ENCODE measurements at places on chromosomes 13 and 19.

GRCh38 chr19:29813642-29814041 is 1.9 kb downstream of the CCNE1 start:
- DNase-seq, result no peak

DNA sequence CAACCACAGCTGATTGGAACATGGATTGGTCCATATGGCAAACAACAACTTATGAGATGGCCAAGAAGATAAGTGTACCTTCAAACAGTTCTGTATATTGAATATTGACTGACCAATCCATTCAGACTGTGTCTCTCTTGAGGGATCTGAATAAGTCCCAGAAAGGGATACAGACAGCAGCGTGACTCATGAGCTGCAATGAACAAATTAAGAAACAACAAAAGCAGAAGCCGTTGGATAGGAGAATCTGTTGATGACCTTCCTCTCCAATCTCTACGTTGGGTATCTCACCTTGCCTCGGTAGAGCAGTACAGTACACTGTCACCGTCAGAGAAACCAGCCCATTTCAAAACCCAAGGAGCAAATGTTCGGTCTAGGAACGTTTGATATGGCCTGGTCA is 21.3 kb downstream of the MBD3L2B start:
- DNase-seq, result no peak

GRCh38 chr19:42109896-42110295 is 22.4 kb downstream of the POU2F2 start:
- no peak for DNase-seq

DNA sequence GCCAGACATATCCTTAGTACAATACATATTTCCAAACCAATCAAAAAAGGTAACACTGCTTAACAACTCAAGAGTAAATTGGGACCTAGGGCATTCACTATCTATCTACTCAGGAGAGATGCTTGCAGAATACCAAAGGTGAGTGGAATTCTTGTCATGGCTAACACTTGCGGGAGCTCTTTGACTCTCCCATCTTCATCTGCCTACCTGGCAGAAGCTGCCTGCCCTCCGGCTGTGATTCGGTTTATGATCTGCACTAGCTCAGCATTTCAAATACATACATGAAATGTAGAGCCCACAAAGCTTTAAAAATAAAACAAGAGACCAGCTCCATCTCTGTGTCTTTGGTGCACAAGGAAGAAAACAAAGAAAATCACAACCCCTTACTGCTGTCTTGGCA is 127.3 kb downstream of the STARD13 start:
- DNase-seq, result no peak

DNA sequence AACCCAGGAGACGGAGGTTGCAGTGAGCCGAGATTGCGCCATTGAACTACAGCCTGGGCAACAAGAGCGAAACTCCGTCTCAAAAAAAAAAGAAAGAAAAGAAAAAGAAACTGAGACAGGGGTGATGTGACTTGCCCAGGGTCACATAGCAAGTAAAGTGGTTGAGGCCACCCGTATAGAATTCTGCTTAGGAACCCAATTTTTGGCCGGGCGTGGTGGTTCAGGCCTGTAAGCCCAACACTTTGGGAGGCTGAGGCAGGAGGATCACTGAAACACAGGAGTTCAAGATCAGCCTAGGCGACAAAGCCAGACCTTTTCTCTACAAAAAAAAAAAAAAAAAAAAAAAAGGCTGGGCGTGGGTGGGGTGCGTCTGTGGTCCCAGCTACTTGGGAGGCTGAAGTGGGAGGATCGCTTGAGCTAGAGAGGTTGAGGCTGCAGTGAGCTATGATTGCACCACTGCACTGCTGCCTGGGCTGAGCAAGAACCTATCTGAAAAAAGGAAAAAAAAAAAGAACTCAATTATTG is 1.3 kb downstream of the SNRPA start:
- DNase-seq, result no peak

DNA sequence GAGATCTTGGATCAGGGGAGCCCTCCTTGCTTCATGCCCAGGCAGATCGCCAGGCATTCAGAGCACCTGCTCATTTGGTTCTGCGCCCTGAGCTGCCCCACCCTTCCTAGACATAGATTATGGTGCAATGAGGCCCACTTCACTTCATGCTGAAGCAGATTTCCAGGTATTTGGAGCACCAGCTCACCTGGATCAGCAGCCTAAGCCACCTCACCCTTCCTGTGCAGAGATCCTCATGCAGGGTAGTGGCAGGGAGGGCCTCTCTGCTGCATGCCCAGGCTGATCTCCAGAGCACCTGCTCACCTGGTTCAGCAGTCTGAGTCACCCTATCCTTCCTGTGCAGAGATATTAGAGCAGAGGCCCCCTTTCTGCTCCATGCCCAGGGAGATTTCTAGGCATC is 1966.1 kb downstream of the PCDH9 start:
- no peak for DNase-seq

DNA sequence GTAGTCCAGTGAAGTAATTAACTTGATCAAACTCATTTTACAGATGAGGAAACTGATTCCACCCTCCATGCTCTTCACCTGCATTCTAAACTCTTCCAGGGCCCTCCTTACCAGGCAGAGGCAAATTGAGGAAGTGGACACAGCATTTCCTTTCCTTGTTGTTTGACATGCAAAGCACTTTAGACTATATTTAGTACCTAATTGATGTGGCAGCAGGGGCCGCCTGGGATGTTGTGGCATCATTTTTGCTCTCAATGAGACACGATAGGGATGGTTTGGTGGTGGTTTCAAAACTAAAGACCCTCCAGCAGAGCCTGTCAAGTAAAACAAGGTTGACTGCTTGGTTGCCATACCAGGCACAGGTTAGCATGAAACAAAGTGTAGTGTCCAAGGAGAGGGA is 7.9 kb downstream of the SIPA1L3 start:
- no peak for DNase-seq
